Activated CD8-positive, alpha-beta memory T cell treated with anti-CD3 and anti-CD28 coated beads for 1 hour (primary cell): ENCODE measurements at places on chromosomes 5 and 9.
A peak's percentile ranks its signal among the peaks of the same experiment; 100 is the strongest.

DNA sequence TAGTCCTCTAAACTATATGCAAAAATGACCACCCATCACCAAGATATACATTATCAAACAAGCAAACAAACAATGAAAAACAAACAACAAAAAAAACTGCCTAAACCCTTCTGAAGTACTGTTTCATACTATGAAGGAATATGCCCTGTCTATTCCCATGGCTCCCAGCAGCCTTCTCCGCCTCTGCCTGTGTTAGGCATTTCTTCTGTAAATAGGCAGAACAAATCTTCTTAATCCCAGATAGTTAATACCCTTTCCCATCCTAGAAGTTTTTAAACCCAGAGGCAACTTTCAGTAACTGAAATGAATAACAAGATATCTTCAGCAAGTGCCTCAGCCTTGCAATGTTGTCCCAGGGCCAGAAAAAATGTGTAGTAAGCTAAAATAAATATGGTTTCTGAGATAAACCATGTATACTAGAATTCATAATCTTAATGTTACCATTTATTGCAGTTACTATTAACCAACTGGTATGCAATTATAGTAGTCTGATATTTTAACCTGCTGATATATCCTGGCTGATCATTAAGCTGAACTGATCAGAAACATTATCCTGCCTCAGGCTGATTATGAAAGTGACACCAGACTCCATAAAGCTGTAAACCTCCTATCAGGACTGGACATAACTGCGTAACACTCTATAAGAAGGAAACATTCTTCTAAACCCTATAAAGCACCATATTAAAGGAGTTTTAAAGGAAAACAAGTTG is 68.5 kb downstream of the ANKRD31 start:
- DNase-seq, result no peak

DNA sequence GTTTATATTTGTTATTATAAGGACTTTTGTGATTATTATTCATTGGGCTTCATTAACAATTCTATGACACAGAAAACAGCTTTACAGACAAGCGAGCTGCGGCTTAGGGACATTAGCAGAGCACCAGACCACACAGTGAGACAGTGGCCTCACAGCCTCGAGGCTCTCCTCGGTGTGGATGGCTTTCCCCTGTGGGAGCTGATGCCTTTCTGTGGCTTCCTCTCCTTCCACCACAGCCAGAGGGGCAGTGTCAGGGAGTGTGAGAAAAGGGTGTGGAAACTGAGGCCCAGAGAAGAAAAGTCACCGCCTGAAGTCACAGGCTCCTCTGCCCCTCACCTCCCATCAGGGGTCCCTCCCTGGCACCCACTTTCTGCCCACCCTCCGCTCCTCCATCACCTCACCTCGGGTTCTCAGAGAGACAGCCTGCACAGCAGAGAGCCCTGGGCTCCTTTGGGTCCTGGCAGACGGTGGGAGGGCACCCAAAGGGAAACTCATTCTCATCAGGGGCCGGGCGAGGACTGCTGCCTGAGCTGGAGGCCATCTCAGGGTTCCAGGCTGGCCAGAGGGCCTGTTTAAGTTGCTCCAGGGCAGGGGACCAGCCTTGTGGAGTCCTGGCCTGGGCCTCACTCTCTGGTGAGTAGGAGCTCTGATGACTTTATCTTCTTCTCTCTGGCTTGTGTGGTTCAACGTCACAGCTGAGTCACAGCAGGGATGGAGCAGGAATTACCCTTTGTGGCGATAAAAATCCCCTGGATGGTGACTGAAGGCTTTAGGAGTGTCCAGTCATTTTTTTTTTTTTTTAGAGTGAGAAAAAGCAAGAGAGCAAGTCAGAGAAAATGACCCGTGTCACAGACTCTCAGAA is 830 bp downstream of the TRAF1 start:
- DNase-seq, result peak; percentile 68

GRCh38 chr9:129077236-129077635 is 3.7 kb upstream of the DOLPP1 start:
- DNase-seq, result no peak

GRCh38 chr5:105088961-105089360 is 1526.4 kb upstream of the NUDT12 start:
- no peak for DNase-seq

- no peak for DNase-seq
Measured at GRCh38 chr9:129154866-129155477, 23.1 kb downstream of the IER5L start.

DNA sequence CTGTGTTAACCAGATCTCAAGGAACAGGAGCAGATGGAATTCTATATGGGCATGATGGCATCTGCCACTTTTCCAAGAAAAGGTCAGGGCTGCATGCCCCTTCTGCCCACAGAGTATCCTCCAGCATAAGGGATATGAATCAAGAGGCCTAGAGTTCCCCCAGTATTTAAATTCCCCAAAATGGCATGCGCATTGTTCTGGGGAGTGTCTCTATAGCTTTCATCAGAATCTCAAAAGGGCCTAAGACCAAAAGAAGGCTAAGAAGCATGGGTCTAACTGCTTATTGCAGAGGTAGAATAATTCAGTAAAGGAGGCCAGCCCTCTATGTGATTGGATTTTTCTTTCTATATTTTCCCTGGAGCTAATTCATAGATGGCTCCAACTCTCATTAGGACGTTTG is 114.2 kb upstream of the SPIN1 start:
- DNase-seq, result no peak

GRCh38 chr5:148408092-148408491 is 24.3 kb downstream of the FBXO38 start:
- DNase-seq, result no peak

GRCh38 chr9:104256696-104257062 is 162.6 kb downstream of the SMC2 start:
- DNase-seq, result no peak

DNA sequence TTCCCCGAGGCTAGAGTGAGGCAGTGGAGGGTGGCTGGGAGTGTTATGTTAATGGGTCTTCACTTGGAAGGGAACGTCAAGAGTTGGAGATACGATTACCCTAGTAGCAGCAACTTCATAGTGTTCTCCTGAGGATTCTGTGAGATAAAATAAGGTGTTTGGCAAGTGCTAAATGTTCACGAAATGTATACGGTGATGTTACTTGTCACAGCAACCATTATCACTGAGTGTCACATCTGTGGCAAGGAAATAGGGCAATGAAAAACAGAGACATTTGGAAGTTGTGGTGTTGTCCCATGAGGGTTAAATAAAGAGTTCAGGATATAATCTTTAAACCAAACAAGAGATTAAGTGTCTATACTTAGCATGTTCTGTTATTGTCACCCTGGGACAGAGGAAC is 183.3 kb downstream of the ALDH1A1 start:
- DNase-seq, result no peak

GRCh38 chr5:131209506-131210150 is 38.9 kb downstream of the LYRM7 start:
- DNase-seq, result no peak

DNA sequence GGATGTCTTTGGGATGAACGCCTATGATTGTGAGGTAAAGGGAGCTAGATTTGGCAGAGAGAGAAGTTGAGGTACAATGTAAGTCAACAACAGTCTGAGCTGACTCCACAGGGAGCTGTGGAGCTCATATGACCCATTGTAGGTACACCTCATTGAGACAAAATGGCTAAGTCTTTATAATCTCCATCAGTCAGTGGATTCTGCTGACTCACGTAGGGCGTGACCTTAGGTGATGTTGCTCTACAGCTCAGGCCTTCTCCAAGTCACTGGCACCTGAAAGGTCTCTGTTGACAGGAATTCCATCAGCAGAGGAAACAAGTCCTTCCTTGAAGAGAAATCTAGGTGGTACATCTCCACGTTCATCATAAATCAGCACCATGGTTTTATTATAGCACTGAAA is 118.2 kb upstream of the PRR16 start:
- no peak for DNase-seq

- no peak for DNase-seq
Measured at GRCh38 chr5:40224421-40224820, 455.3 kb upstream of the PTGER4 start.

DNA sequence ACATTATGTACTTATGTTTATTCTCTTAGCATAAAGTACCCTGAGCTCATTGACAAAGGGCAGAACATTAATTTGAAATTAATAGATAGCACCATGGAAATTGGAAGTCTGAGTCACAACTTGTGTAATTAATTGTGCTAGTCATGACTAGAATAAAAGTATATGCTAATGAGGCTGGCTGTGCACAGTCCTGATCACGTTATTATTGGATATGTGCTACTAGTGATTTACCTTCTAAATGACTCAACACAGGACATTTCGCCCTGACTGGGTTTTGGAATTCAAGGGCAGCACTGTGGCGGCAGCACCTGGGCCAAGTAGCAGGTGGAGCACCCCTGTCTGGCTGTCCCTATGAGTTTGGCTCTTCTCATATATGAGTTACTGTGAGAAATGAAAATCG is 341.8 kb downstream of the ICE1 start:
- no peak for DNase-seq

- DNase-seq, result no peak
Measured at GRCh38 chr5:159073026-159073425, 26.7 kb downstream of the EBF1 start.

- no peak for DNase-seq
Measured at GRCh38 chr9:120926397-120926928, at the start of gene TRAF1. TRAF1 (minus strand) TSS chr9:120926796; CDS start chr9:120926075, 721 bp downstream.

DNA sequence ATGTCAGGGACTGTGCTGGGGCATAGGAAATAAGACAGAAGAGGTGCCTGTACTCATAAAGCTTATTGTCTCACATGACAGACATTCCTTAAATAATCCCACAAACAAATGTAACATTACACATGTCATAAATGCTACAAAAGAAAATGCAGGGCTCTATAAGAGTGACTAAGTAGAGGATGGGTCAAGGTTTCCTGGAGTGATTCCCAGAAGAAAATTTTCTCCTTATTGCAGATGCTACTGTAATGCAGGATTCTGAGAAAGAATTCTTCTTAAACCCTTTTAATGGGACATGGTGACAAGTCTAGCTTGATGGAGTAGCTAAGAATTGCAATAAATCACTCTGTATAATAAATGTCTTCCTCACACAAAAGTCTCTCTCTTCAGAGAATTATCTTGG is 55.7 kb downstream of the SH3TC2 start:
- no peak for DNase-seq

DNA sequence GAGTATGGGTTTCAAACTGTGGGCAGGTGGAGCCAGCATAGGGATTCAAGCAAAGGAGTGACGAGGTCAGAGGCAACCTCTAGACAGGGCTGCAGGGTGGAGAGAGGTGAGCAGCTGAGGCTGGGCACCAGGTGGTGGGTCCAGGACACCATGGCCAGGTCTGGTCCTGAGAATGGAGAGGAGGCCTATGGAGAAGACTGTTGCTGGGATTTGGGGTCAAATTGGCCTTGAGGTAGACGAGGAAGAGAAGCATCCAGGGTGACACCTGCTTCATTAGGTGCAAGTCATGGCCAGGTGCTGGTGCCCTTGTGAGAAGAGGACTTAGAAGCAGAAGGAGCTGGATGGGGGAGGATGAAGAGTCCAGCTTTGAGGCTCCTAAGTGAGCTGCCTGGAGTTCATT is 99.6 kb downstream of the NSG2 start:
- DNase-seq, result no peak

DNA sequence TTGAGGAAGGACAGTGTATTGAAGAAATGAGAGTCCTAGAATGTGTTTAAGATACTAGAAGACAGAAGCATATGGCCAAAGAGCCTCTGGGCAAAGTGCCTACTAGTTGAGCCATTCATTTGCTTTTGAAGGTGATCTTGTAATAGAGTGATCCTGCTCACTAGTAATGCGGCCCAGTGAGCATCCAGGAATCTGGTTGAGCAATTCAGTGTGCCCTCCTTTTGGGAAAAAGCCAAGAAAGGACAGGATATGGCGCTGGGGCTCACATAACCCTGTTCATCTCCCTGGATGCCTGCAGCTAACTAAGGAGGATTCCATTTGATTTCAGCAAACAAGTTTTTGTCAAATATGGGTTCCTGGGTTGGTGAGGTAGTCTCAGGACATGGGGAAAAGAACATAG is 16.3 kb downstream of the ADAM19 start:
- DNase-seq, result no peak

- DNase-seq, result no peak
Measured at GRCh38 chr9:85064811-85065371, 395.4 kb downstream of the NTRK2 start.

DNA sequence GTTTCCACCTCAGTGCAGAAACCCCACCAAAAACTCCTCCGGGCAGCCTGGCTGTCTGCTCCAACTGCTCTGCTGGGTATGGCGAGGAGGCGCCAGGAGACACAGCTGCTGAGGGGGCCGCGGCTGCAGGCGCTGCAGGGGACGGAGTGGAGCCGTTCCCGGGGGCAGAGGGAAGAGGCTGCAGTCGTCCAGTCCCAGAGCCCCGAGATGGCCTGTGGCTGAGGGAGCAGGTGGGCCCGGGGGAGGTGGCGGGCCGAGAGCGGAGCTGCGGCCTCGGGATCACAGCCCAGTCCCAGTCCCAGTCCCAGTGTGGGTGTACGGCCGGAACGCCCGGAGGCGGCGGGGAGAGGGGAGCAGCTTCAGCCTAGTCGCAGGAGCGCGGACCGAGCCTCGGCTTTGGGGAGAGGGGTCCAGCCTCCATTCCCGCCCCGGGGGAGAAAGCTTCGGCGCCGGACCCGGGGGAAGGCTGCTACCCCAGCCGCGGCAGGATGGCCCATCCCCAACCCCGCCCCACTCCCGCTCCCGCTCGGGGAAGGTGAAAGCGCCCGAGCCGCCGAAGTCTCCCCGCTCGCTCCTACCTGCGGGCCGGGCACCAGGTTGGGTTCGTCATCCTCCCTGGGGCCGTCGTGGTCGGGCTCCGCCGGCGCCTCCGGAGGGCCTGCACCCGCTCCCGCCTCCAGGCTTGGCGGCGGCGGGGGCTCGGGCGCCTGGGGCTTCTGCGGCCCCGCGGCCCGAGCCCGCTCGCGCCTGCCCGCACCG is 513 bp downstream of the FAM193B start:
- peak; percentile 12 for DNase-seq

DNA sequence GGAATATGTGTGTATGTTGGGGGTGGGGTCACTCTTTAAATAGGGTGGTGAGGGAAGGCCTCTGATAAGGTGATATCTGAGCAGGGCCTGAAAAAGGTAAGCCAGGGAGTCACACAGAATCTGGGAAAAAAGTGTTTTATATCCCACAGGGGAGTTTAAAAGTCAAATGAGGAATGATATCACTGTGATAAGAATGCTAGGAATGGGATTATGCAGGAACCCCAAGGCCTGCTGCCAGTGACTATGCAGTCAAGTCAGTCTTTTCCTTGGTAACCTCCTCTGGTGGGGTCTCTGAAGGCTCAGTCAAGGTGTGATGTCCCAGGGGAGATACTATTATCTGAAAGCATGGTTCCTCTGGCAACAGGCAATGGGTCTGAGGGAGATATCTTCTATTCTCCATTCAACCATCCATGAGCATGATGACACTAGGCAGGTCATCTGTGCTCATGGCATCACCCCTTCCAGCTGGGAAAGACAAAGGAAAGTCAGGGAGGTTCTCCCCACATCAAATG is 53.5 kb downstream of the GRIA1 start:
- DNase-seq, result no peak
